HFF-Myc (cell line): ENCODE measurements at places on chromosomes 3 and 15.

DNA sequence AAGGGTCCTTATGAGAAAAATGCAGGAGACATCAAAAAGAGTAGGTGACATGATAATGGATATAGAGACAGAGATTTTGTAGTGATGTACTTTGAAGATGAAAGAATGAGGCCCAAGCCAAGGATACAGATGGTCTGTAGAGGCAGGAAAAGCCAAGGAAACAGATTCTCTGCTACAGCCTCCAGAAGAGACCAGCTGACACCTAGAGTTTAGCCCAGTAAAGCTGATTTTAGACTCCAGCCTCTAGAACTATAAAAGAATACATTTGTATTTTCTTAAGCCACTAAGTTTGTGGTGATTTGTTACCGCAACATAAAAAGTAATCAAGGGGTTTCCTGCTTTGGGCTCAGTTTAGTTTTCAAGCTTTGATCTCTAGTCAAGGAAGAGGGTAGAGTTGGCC lies 64.8 kb downstream of the STRIT1 start:
- DNase-seq, result no peak

GRCh38 chr3:59880717-59881116 lies 830.9 kb upstream of the CFAP20DC start:
- no peak for DNase-seq

GRCh38 chr15:37764733-37765191 lies 169.7 kb upstream of the TMCO5A start:
- peak; percentile 56 for DNase-seq

DNA sequence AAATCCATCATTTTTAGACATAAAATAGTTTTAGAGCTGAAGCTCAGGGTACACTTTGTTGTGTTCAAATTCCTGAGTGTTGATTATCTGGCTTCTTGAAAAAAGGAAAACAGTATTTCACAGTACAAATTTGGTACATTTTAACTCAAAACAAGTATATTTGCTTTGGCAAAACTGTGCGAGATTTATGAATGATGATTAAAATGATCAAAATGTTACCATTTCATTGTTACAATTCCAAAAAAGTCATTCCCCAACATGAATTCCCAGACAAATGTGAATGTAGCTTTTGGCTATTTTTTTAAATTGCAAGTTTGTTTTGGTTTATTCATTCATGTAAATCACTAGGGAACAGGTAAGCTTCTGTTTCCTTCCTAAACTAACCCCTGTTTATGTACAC lies 347.4 kb upstream of the DCBLD2 start:
- DNase-seq, result no peak

- no peak for DNase-seq
Measured at GRCh38 chr3:194376241-194376560, 6.7 kb upstream of the LRRC15 start.

GRCh38 chr3:7315037-7315436 lies 454.1 kb downstream of the GRM7 start:
- no peak for DNase-seq

- no peak for DNase-seq
Measured at GRCh38 chr3:37545479-37545878, 316.2 kb upstream of the CTDSPL start.

DNA sequence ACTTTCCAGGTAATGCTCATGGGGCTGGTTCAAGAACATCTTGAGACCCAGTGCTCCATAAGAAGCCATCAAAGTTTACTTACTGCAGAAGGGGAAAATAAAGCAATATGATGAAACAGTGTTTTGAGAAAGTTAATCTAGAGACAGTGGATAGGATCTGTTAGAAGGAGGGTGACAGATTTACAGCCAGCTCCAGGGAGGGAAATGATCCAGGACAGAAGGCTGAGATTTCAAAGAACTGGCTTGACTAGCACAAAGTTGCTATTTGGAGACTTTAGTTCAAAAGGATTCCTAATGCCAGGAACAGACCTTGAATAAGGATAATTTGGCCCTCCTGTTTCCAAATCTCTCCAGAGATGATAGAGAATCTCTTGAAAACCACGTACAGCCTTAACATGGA lies 166.5 kb upstream of the NECTIN3 start:
- DNase-seq, result no peak

DNA sequence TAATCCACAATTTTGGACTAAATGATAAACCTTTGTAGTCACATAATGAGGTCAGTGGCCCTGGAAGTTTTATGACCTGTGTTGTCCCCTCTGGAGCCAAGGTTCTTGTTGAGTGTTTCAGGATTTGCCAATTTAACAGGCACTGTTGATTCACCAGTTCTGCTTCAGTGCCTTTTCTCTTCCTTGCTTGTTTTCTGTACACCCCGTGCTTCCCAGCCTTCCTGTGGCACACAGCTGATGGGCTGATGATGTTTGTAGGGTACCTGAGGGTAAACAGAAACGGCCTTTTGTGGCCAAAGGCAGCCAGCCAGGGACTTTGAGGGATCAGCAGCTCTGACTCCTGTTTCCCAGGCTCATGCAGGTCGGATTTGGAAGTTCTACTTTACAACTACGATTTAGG lies 13.3 kb downstream of the GYG1 start:
- DNase-seq, result no peak

- DNase-seq, result no peak
Measured at GRCh38 chr3:183895296-183895695, 10.6 kb upstream of the PARL start.

DNA sequence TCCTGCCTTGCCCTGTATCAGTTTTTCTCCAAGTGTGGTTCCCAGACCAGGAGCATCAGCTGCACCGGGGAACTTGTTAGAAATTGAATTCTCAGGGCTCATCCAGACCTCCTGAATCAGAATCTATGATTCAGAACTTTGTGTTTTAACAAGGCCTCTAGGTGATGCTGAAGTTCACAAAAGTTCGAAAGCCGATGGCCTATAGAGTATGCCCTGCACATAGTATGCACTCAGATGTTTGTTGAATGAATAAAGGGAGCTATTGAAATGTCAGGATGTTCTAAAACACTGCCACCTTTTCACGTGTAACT lies 664 bp upstream of the LARP6 start:
- DNase-seq, result no peak

GRCh38 chr15:49174902-49175301 lies 4.9 kb downstream of the GALK2 start:
- no peak for DNase-seq

DNA sequence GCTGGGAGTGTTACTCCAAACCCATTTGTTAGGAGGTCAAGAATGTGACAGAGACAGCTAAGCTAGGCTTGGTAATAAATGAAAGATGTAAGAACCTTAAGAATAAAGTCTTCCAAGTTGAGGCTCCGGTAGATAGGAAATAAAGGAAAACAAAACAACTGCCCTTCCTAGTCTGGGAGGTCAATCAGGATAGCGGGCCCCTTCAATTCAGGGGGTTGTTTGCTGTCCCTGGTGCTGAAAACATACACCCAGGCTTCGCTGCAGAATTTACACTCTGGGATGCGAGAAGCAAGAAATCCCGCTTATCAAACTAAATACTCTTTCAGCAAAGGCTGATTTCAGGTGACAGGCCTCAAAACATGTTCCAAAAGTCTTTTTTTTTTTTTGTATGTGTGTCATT lies 393.4 kb downstream of the NTRK3 start:
- no peak for DNase-seq

DNA sequence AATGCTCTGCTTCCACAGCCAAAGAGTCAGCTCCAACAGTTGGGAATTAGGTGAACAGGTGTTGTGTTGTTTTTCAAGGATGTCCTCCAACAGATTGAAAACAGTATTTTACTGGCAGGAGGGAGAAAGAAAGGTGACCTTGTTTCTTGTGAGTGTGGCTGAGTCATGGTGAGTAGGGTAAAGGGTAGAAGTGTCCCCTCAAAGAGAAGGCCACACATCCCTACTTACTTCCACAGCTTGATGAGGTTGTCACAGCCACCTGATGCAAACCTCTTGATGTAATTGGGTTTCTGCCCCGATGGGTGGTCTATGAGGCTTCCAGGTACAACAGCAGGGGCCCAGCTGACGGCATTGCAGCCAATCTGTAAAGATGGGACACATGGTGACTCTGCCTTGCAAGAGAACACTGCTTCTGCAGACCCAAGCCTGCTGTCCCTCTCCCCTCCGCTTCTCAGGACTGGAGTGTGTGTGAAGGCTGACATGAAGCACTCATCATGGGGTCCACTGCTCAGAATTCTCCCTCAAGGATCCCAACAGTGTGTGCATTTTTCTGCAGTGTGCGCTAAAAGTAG lies 12.7 kb upstream of the GHRL start:
- no peak for DNase-seq

DNA sequence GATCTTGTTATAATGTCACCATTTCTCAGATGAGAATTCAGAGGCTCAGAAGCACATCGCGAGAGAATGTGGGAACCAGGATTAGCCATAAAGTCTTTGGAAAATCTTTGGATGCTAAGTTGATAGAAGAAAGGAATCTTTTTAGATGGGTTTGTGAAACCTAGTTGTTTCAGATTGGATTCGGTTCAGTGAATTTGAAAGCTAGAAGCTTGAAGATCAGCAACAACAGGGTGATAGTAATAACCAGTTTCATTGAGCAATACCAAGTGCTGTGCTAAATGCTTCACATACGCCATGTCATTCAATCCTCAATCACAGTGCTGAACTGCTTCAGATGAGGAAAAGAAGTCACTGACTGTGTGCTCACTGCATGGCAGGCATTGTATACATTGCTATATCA lies 47.4 kb upstream of the MITF start:
- no peak for DNase-seq

- DNase-seq, result no peak
Measured at GRCh38 chr3:186451371-186451770, 89.3 kb upstream of the DGKG start.

DNA sequence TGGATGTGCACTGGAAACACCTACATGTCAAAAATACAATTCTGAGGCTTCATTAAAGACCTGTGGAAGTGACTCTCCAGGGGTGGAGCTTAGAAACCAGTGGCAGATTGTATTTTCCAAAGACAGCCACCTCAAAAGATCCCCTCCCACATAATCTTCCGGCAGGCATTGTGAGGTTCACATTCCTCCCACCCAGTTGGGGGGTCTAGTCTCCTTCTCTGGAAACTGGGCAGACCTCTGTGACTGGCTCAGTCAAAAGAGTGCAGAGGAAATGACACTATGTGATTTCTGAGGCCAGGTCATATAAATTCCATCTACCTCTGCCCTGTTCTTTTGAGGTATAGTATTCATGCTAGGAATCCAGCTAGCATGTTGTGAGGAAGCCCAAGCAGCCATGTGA lies 1.9 kb upstream of the CFAP92 start:
- no peak for DNase-seq

- no peak for DNase-seq
Measured at GRCh38 chr3:133880886-133881455, 14.7 kb downstream of the RAB6B start.

GRCh38 chr3:182116386-182116785 lies 404.7 kb downstream of the SOX2 start:
- DNase-seq, result no peak

- no peak for DNase-seq
Measured at GRCh38 chr3:23650371-23651140, 155.2 kb upstream of the UBE2E1 start.

- DNase-seq, result no peak
Measured at GRCh38 chr3:13951184-13951583, 71.3 kb upstream of the WNT7A start.
